ENCODE measurements at places on chromosomes 2 and 18.

GRCh38 chr18:43800584-43800983 lies 523.3 kb upstream of the SYT4 start:
- no peak for DNase-seq

- no peak for DNase-seq
These were observed 220.6 kb upstream of the CCDC68 start for GRCh38 chr18:55179835-55180234.

- no peak for DNase-seq
These were observed 8.3 kb downstream of the WNT6 start for GRCh38 chr2:218867900-218868299.

DNA sequence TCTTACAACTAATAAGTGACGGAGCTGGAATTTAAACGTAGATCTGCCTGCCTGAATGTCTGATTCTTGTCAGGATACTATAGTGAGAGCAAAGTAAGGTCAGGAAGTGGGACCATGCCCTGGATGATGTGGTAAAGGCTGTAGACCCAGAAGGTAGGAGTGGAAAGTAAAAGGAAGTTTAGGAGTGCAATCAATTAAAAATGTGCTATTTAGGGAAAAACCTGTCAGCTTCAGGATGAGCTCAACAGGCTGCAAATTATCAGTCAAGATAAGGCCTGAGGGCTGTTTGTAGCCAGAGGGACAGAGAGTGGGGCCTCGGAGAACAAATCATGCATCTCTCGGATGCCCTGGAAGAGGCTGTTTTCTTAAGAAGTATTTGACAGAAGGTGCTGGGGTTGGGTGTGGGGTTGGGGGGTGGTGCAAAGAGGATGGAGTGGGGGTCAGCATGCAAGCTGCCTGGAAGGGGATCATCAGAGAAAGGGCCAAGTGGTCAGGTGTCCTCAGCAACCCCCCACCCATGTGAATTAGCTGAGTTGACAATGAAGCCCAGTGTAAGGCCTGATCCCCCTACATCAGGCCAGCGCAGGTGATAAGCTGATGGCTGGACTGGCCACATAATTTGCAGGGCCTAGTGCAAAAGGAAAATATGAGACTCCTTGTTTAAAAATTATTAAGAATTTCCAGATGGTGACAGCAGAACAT lies 53.2 kb upstream of the MAPRE3 start:
- DNase-seq: no peak

DNA sequence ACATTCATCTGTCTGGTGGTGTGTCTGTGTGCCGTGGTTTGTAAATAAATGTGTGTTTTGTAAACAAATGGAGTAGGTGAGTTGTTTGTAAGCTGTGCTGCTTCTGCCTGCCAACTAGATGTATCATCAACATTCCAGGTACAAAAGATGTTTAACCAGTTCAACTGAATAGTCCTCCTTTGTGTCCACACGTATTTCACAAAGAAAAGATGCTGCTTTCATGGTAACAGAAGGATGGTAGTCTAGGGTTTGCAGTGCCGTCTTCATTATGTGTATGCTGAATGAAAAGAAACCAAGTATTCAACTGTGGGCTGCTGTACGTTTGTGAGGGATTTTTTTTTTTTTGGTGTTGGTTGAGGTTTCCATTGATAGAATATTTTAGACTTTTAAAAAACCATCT lies 72.1 kb downstream of the CAMKMT start:
- DNase-seq: no peak

GRCh38 chr2:100527440-100528015 lies 35.3 kb upstream of the PDCL3 start:
- no peak for DNase-seq

GRCh38 chr2:134366359-134366758 lies 112.5 kb downstream of the MGAT5 start:
- no peak for DNase-seq

DNA sequence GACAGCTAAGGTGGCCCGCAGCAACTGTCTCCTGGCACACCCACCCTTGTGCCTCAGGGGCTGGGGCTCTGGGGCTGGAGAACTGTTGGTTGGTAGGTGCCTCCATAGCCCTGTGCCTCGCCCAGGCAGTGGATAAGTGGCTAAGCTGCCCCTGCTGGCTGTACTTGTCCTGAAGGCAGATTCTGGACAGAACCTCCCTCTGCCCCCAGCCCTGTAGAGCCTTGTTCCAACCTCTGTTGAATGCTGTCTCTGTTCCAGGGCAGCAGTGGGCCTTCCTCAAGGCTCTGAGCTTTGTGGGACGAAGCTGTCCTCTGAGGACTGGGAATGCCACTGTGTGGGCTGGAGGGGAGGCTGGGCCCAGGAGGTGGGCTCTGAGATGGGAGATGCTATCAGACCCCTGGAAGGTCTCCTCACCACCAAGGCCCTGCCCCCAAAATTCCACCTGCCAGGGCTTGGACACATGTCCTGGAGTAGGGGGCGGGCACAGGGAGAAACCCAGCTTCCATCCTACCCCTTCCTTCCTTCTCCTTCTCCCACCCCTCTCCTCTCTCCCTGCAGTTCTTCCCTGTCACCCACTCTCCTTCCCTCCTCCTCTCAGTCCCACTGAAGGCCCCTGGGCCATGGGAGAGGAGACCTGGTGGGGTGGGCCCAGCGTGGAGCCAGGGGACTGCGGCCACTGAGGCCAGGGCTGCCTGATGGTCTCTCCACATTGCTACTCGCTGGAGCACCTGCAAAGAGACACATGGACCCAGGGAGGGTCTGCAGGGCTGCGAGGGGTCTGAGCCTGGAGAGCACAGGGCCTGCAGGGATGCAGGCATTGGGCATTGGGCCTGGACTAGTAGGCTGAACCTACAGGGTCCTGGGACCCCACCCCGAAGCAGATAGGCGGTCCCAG lies 1.7 kb upstream of the PDCD1 start:
- no peak for DNase-seq

Data from stimulated activated CD4-positive, alpha-beta T cell treated with anti-CD3 and anti-CD28 coated beads, TNF-alpha, amount 100 ng/mL, for 24 hours (primary cell).